ENCODE measurements at places on chromosomes 7 and 10.

DNA sequence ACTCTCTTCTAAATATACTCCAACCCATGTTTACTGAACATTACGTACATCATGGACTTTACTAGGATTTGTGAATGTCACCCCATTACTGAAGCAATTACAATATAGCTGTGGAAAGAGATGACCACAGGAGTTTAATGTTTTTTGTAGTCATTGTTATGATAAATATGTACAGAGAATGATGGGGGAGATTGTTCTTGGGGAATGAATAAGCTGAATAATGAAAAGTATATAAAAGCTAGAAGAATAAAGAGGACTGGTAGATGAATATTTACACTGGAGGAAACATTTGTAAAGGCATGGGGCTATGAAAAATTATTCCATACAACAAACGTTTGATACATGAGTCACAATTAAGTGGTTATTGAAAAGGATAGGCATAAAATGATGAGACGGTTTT, 340.9 kb downstream of the SEMA3D start:
- no peak for DNase-seq

- no peak for DNase-seq
These were observed 68.9 kb upstream of the FRMD4A start for GRCh38 chr10:14399641-14400040.

GRCh38 chr10:72753760-72754231, 61.9 kb downstream of the MCU start:
- DNase-seq, result no peak

- DNase-seq, result no peak
These were observed 15.0 kb downstream of the NOD1 start for GRCh38 chr7:30463405-30464145.

DNA sequence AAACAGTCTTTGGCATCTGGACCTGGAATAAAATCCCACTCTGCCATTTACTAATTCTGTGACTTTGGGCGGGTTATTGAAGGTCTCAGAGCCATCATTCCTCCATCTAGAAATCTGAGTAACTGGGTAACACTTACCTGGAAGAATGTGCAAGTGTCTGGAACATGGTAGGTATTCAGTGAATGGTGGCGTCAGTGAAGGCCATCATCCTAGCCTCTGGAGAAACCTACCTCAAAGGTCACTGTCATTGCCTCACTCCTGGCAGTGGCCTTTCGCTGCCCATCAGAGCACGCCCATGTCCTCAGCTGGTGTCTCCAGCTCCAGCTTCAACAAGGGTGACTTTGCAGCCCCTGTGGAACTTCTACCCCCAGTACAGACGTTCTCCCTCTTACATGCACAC, 4.5 kb downstream of the GAL3ST4 start:
- no peak for DNase-seq

GRCh38 chr10:131251146-131251541, 60.4 kb downstream of the TCERG1L start:
- no peak for DNase-seq

GRCh38 chr10:62852961-62853702, 37.0 kb upstream of the EGR2 start:
- DNase-seq, result no peak
